ENCODE measurements at places on chromosomes 3 and 15.

DNA sequence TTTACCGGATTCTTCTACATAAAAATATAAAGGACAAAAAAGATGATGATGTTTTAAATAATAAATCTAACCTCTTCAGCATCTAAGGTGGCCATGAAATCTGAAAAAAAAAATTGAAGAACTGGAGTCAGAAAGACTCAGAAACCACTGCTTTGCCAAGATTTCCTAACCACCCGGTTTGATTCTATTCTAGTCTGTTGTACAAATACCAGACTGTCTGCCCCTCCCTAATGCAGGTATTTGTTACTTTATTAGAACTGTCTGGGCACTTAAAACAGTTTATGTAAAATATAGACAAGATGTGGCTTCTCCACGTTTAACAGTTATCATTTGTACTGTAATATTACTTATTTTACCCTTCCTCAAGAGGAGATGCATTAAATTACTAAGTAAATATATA, 48.8 kb downstream of the UACA start:
- DNase-seq = no peak

- DNase-seq = no peak
These were observed 295.0 kb upstream of the MDFIC2 start for GRCh38 chr3:70607469-70607868.

GRCh38 chr3:183330881-183331280, 77.8 kb downstream of the B3GNT5 start:
- no peak for DNase-seq

- DNase-seq = no peak
These were observed 529.2 kb downstream of the TUSC7 start for GRCh38 chr3:117238806-117239205.

DNA sequence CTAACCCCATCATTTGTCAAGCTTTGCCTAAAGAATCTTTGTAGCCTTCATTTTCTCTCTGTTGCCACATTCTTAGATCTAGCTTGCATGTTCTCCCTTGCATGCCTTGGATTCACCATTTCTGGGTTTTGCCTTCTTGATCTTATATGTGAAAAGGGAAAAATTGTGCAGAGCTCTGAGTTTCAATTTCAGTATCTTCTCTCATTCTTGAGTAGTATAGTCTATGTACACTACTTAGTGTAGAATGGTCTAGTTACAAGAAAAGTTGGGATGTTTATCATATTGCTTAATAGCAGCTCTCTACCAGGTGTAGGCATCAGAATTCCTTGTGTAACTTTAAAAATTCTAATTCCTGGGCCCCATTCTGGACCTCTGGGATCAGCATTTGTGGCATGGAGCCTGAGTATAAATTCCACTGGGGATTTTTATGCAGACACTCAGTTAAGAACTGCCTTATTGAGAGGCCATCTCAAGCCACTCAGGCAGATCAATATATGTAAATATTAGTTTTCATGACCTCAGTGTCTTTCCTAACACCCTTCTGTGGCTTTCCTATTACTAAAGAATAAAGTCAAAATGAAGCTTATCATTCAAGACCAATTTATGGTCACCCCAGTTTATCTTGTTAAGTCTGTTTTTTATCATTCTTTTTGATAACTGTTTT, 23.4 kb downstream of the GTF2E1 start:
- DNase-seq = no peak

GRCh38 chr15:28111543-28111942, 12.4 kb upstream of the OCA2 start:
- DNase-seq = no peak

GRCh38 chr3:120659285-120659684, 22.8 kb downstream of the HGD start:
- no peak for DNase-seq

DNA sequence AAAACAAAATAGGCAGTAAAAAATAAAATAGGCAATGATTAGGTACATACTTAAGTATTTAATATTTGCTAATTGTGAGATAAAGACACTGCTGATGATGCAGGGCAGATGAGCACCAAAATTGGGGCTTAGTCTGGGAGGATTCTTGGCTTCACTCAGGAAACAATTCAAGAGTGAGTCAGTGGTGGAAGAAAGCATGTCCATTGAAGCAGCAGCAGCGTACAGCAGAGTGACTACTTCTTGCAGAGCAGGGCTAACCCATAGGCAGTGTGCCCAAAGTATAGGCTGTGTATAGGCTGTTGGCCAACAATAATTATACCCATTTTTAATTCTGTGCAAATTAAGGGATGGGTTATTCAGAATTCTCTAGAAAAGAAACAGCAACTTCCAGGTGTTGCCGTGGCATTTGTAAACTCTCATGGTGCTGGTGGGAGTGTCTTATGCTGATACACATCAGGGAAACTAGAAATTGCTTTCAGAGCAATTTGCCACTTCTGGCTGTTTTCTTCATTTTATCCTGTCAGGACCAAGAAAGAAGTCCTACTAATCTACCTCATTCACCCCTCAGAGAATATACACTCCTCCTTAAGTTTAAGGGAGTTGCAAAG, 317.3 kb upstream of the NAALADL2 start:
- no peak for DNase-seq

DNA sequence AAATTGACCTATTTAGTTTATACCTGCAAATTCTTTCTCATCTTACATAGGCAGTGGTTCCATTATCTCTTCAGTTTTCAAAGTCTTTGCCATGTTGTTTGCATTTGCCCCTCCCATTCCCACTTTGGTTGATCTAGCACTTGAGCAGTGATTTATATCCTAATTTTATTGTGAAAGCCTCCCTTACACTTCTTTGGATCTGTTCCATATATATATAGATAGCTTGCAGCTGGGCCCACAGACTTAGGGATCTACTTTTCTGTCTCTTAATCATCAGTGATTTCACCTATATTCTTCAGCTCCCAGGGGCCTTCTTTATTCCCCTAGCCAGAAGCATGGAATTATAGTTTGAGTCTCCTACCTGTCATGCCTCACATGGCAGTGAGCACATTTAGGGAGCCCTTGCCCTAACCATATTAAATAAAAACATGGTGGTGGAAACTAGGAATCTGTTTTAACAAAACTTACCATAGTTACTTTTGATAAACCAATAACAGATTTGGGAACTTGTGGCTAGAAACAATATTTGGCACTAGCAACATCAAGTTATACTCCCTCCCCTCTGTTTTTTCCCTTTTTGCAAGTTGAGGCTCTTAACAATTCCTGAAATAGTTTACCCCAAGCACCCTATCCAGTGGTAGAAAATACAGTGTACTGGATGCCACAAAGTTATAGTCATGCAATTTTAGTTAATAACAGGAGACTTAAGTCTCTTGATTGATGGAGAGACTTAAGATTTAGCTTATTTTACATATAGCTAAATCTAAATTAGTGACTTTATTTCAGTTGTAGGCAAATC, 41.7 kb downstream of the ARIH1 start:
- no peak for DNase-seq

DNA sequence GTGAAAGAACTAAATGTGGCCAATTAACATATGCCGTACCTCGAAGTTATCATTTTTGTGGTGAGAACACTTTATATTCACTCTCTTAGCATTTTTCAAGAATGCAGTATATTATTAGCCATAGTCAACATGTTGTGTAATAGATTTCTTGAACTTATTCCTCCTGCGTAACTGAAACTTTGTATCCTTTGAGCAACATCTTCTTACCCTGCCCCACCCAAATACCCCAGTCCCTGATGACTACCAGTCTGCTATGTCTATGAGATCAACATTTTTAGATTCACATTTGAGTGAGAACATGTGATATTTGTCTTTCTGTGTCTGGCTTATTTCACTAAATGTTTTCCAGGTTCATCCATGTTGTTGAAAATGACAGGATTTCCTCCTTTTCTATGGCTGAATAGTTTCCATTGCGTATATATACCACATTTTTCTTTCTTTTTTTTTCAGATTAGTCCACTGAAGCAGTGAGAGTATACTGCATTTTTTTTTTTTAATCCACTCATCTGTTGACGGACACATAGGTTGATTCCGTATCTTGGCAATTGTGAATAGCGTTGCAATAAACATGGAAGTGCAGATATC, 12.7 kb upstream of the KBTBD8 start:
- DNase-seq = no peak

DNA sequence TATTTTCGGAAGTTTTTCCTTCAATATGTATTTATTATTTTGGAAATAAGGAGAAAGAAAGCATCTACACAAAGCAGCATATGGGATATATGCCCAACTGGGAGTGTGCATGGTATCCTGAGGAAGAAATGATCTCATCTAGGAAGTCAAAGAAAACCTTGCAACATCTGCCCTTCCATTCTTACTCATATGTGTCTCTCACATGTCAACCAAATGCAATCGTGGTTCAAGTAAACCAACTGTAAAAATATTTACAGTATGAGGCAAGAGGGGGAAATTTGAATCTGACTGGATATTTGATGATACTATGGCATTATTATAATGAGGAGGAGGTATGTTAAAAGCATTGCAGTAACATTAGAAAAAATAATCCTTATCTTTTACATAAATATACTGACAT, 3.2 kb upstream of the SCG3 start:
- DNase-seq = no peak

- no peak for DNase-seq
These were observed 385.1 kb downstream of the LPP start for GRCh38 chr3:188539037-188539436.

DNA sequence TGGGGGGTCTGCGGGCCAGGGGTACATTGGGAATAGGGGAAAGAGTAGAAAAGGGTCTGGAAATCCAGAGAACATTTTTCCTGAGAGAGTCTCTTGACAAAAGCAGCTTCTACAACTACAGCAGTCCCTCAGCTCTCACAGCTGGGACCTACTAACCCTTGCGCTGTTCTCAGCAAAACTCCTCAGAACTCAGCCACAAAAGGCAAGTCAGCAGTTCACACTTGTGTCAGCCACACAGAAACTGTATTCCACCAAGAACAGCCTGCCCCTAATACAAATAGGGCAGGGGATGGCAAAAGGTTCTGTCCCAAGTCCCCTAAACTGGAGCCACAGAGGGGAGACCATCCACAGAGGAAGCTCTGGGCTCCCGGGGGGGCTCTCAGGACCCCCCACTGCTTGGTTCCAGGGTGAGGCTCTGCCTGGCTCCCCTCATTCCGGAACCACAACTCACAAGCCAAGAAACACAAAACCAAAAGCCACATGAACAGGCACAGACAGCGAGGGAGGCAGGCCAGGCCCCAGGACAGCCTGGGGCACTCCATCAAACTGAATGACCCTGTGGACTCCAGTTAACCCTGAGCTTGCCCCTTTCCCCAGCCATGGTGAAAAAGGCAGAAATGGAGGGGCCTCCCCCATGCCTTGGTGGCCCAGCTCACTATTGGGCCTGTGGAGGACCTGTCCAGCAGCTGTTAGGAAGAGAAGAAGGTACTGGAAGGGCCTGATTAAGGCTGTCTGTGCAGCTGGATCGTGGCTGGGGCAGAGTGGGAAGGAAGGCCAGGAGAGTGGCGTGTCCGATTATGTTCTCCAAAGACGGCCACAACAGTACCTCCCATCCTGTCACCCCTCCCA, 162.0 kb downstream of the CHSY1 start:
- DNase-seq = no peak

DNA sequence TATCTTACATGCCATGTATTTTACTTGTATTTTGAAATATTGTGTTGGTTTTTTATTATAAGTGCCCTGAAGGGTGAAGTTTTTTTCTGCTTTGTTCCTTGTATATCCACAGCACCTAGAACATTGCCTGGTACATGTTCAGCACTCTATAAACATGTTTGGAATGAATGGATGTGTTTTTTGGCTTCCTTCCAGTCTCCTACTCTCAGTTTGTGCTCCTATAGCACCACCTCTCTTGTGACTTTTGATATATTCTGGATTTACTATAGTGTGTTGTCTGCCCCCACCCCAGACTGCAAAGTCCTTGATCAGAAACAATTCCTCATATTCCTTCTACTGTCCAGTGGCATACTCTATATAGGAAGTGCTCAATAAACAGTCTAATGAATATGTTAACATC, 60.6 kb downstream of the PLCL2 start:
- no peak for DNase-seq

- no peak for DNase-seq
These were observed 93.9 kb downstream of the RBPMS2 start for GRCh38 chr15:64681424-64682024.

DNA sequence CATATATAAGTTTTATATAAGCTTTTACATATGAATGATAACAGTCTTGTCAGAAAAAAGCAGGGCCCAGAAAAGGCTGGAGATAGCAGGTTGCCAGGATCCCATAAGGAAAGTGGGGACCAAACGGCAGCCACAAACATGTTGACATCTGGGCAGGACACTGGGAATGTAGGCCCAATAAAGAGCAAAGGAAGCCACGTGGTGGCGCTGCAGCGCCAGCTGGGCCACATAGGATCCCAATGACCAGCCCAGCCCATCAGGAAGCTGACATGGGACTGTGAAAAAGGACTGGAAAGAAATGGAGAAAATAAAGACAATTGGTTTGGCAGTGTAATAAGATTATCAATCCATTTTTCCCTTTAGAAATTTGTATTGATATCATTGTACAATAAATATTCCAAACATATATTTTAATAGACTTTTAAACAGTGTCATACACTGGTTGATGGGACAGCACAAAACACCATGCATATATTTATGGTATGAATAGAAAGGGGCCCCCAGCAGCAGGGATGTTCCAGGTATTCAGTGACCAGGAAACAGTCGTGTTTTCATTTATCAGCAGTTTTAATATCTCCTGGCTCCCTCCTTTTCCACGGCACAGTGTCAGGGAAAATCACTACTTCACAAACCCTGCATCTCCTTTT, 89.0 kb upstream of the STRIT1 start:
- peak; percentile 13 for DNase-seq

GRCh38 chr3:14678015-14678503, 3.1 kb downstream of the C3orf20 start:
- DNase-seq = no peak

DNA sequence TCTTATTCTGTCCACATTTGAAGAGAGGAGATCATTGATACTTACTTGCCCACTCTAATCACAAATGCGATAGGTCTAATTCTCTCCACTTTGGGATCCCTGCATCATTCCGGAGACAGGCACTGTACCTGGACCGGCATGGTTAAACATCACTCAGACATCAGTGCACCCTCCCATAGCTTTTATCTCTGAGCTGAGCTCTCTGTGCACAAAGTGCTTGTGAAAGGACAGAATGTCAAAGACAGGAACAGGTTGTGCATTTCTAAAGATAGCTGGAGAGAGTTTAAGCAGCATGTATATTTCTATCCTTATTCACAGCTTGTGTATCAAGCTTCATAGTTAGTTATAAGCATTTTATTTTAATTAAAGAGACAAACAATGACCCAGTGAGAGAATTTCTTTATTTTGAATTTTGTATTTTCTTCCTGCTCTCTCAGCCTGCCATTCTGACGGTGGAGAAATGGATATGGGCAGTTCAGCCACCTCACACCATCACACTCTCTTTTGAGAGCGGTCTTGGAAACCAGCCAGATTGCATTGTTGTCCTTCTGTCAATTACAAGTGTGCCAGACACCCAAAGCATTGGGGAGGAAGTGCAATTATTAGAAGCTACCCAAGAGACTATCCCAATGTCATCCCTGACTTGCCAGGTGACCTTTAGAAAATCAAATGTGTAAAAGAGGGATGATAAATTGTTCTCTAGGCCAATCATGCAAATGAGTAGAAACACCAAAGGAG, 65.2 kb upstream of the CHL1 start:
- no peak for DNase-seq

Data from activated CD4-positive, alpha-beta T cell treated with anti-CD3 and anti-CD28 coated beads, Interleukin-2, amount 50 U/mL, for 48 hours (primary cell).